Osteocyte (in vitro differentiated cells): ENCODE measurements at places on chromosomes 11 and 22. TPM values are rescaled to one million over a fixed set of nuclear protein-coding genes. Genes with fewer than 3 reads are reported as not detected.

The ZNF280B gene
- 2.1 and 2.3 TPM in 2 replicates for total RNA-seq

The CALCA gene
- total RNA-seq: not detected in 2 replicates

The CCDC86 gene
- total RNA-seq: 25.9 and 27.4 TPM in 2 replicates

The THY1 gene
- 11.3 and 14.0 TPM in 2 replicates for total RNA-seq

The ZBTB3 gene
- total RNA-seq: 11.2 and 12.9 TPM in 2 replicates

GRCh38 chr11:17595526-17596309 lies 48.7 kb downstream of the OTOG start:
- DNase-seq: peak; percentile 56

GRCh38 chr11:112265659-112266409 lies 5.2 kb upstream of the PLET1 start:
- no peak for DNase-seq

DNA sequence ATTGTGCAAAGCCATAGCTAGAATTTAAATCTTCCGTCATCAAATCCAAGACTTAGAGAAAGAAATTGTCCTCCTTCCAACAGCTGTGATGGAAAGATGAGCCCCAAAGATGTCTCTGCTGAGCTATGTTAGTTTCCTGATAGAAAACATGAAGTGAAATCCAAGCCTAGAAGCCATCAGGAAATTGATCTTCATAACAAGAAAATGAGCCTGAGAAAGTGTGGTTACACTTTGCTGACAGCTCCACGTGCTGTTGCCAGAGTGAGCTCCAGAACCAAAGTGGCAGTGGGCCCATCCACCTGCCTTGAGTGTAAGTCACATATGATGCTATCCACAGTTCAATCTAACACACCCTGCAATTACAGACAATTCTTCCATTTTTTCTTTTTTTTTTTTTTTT lies 58.0 kb upstream of the UBASH3B start:
- no peak for DNase-seq

DNA sequence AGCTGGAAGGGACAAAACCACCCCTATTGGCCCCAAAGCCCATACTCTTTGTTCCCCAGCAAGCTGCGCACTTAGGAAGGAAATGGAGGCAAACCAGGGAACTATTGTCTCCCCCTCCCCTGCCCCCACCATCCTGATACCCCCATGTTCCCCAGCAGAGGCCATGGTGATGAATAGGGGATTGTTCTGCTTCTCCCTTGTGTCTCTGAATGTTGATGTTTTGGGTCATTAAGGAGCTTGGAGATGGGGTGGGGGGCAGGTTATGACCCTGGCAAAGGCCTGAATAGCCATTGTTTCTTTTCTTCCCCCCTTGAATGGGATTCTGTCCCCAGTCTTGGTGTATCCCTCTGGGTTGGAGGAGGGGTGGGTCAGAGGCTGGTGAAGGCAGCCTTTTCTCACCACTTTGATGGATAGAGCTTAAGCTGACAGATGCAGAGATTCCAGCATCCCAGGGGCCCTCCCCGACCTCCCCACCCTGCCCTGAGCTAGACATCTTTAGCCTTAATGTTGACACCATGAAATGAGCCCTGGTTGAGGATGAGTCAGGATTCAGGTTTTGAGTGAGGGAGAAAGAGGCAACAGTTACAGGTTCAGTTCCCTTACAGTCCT lies 8.3 kb downstream of the DTX4 start:
- peak; percentile 32 for DNase-seq

DNA sequence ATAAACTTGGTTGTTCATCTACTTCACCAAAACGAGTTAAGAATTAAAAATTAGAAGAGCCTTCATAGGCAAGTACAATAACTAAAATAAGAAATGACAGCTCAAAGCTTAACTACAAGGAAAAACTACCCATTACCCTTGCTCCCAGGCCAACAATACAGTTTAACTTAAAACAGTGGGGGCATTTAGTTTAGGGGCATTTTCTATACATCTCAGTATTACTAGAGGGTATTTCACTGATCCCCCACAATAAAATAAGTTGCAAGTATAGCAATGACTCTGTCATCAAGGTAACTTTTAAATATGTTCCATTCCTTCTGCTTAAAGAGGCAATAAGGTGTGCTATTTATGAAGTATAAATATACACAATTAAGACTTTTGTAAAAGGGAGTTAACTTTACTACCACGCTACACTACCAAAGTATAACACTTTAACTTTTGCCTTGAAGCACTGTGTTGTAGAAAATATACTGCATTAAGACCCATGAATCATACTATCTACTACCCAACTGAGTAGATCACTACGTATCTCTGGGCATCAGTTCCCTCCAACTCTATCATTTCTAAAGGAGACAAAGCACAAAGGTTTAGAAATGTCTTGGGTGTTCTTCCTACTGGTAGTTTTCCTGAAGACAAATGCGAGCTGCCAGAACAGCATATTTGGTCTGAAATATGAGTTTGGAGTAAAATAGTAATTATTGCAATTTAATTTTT lies 29.8 kb downstream of the CHORDC1 start:
- no peak for DNase-seq

GRCh38 chr11:74471668-74472429 lies 4.5 kb upstream of the KCNE3 start:
- DNase-seq: peak; percentile 23
